ENCODE measurements at places on chromosomes 12 and 14.

DNA sequence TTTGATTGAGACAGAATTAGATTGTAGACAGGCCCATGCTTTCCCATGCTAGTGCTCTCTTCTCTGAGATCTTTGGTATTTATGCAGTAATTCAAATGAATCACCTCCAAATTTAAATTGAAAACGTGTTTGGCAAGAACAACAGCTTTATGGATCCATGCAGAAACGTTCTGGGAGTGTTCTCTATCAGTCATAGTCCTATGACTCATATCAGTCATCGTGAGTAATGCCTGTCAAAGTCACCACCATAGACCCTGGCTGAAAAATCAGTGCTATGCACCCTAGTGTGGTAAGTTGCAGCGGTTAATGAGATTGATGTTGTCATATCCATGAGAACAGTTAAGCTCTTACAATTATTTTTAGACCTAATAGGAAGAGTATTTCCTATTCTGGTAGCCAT, 90.1 kb upstream of the FOXG1 start:
- H3K27me3 ChIP-seq = no peaks in the 10 kb centered on the region
- H3K4me1 ChIP-seq = no peaks in the 10 kb centered on the region
- no peaks in the 10 kb centered on the region for H3K36me3 ChIP-seq
- no peak for DNase-seq
- H3K4me3 ChIP-seq = no peak overlapping the region

DNA sequence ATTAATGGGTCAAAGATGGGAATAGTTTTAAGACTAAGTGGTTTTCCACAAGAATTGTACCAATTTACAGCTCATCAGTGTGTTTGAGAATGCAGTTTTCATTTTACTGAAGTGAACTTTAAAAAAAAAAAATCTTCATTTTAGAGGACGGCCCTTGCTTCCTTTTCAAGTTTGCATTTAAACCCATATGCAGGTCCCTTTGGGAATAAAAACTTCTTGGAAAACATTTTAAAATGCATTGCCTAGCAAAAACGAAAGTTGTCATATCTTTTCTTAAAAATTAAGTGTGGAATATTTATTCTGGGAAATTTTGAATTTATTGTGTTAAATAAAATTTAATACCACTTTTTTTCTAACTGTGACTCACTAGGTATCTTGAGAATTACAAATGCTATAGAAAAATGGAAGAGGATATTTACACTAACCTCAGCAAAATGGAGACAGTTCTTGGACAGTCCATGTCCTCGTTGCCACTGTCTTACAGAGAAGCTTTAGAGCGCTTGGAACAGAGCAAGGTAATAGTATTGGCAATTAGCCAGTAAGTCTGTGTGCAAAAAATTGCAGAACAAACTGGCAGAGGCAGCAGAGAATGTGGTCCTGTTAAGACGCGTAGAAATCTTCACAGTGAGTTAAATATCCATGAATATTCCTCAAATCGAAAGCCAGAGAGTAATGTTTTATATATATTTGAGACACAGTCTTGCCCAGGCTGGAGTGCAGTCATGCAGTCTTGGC, 209.7 kb downstream of the SYNE2 start:
- no peak overlapping the region for H3K4me3 ChIP-seq
- no peaks in the 10 kb centered on the region for H3K27me3 ChIP-seq
- H3K36me3 ChIP-seq = no peaks in the 10 kb centered on the region
- no peak for DNase-seq
- no peak overlapping the region for H3K27ac ChIP-seq

GRCh38 chr14:78836777-78837176, 666.6 kb downstream of the NRXN3 start:
- DNase-seq = peak; percentile 48
- no peaks in the 10 kb centered on the region for H3K36me3 ChIP-seq
- no peak overlapping the region for H3K27ac ChIP-seq
- no peaks in the 10 kb centered on the region for H3K4me1 ChIP-seq

DNA sequence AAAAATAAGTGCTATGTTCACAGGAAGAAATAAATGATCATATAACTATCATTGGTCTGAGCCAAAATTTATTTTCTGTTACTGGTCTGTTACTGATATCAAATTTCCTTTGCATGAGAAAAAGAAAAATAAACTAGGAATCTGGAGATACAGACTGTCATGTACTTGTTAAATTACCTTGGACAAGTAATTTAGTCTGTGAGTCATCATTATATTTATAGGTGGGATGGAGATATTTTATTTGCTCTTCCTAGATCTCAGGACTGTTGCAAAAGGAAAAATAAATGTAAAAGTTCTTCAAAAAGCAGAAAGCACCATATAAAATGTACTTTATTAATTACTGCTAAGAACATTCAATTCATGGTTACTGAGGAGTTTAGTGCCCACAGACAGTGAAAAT, 174.4 kb downstream of the PTPRO start:
- H3K27me3 ChIP-seq = no peaks in the 10 kb centered on the region
- no peak overlapping the region for H3K27ac ChIP-seq
- no peak for DNase-seq
- H3K36me3 ChIP-seq = no peaks in the 10 kb centered on the region
- no peak overlapping the region for H3K4me3 ChIP-seq
